ENCODE measurements at places on chromosomes 3 and 15. TPM values are rescaled to one million over a fixed set of nuclear protein-coding genes. Genes with fewer than 3 reads are reported as not detected.

DNA sequence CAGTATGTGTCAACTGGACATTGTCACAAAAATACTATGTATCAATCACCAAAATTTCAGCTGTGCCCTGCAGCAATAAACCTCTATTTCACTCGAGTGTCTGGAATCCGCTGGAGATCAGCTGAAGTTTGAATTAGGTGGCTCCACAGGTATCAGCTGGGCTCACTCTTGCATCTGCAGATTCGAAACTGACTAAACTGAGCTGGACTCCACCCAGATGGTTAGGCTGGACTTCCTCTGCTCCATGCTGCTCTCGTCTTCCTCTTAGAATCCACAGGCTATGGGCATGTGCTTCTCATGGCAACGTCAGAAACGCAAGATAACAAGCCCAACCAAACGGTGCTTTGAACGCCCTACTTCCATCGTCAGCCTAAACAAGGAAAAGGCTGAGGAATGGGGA, 565.3 kb upstream of the ROBO2 start:
- H3K4me1 ChIP-seq: no peaks in the 10 kb centered on the region
- no peak overlapping the region for H3K4me3 ChIP-seq
- H3K27ac ChIP-seq: no peak overlapping the region
- no peaks in the 10 kb centered on the region for H3K36me3 ChIP-seq

HTD2 gene
- 3.3 TPM for total RNA-seq

DNA sequence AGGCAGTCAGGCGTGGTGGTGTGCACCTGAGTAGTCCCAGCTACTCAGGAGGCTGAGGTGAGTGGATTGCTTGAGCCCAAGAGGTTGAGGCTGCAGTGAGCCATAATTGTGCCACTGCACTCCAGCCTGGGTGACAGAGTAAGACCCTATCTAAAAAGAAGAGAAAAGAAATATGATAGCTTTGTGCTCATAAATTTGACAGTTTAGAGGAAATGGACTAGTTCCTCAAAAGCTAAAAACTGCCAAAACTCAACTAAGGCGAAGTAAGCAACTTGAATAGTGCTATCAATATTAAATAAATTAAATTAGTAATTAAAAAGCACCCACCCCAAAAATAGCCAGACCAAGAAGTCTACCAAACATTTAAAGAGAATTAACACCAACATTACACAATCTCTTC, 24.5 kb upstream of the SLC15A2 start:
- H3K27me3 ChIP-seq: no peaks in the 10 kb centered on the region
- peaks cover 7% of the 10 kb centered on the region for H3K36me3 ChIP-seq
- no peak for DNase-seq
- no peak overlapping the region for H3K27ac ChIP-seq

DNA sequence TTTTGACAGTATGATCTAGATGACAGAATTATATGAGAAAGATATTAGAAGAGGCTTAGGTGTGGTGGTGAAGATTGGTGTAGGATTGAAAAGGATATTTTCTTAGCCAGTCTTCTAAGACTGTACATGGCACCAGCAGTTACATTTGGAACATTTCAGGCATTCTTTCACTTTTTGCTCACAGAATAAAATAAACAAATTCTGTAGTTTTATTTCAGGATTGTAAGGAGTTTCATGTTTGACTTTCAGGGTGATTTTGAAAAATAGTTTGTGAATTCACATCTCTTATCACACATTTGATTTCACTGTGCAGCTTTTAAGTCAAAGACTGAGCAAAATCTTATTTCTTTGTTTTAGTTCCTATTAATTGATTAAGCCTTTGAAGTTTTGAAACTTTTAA, 27.1 kb downstream of the DNAJC13 start:
- no peak for DNase-seq
- H3K27me3 ChIP-seq: no peaks in the 10 kb centered on the region
- no peak overlapping the region for H3K4me3 ChIP-seq

- H3K36me3 ChIP-seq: no peaks in the 10 kb centered on the region
- no peaks in the 10 kb centered on the region for H3K4me1 ChIP-seq
- H3K27ac ChIP-seq: no peak overlapping the region
- no peak overlapping the region for H3K4me3 ChIP-seq
- H3K27me3 ChIP-seq: no peaks in the 10 kb centered on the region
These were observed 328.9 kb downstream of the THSD4 start for GRCh38 chr15:71444032-71444810.

Measured in natural killer cell (primary cell).